Large intestine (tissue), 12 donors: ENCODE measurements at places on chromosomes 2 and 18. TPM values are rescaled to one million over a fixed set of nuclear protein-coding genes. Genes with fewer than 3 reads are reported as not detected.
A peak's percentile ranks its signal among the peaks of the same experiment; 100 is the strongest.

The B3GNT2 gene
- 23.9 TPM for polyA plus RNA-seq

- no peak for DNase-seq
These were observed 184.5 kb downstream of the TCF4 start for GRCh38 chr18:55403421-55403949.

DNA sequence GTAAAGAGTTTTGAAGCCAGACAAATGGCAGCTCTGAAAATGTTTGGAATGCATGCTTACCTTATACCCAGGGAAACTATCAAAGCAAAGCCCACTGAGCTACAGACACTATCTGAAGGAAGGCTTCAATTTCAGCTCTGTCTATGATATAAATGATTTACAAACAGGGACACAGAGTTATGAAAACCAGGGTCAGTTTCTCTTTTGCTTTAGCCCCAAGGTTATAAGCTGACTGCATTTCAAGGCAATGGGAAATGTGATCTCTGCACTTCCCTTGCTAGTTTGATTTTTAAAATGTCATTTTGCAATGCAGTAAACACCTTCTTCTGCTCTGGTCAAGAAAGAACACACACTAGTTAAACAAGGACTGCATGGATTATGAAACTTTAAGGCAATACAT, 65.2 kb upstream of the CCDC195 start:
- DNase-seq = no peak

DNA sequence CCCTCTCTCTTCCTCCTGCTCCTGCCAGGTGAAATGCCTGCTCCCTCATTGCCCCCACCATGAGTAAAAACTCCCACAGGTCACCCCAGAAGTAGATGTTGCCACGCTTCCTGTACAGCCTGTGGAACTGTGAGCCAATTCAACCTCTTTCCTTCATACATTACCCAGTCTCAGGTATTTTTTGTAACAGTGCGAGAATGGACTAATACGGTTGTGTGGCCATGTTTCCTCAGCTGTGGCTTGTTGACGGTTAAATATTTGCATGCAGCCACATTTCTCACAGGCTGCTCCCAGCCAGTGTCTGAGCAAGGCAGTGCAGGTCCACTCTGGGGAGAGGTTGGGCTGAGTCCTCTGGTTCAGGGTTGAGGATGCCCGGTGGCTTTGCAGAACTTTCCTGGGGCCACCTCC, 27.8 kb upstream of the COPS8 start:
- DNase-seq = no peak

GRCh38 chr18:70154591-70155194, 50.8 kb downstream of the RTTN start:
- DNase-seq = peak; percentile 68

- no peak for DNase-seq
These were observed 1.4 kb downstream of the NPAS2 start for GRCh38 chr2:100821255-100821910.

DNA sequence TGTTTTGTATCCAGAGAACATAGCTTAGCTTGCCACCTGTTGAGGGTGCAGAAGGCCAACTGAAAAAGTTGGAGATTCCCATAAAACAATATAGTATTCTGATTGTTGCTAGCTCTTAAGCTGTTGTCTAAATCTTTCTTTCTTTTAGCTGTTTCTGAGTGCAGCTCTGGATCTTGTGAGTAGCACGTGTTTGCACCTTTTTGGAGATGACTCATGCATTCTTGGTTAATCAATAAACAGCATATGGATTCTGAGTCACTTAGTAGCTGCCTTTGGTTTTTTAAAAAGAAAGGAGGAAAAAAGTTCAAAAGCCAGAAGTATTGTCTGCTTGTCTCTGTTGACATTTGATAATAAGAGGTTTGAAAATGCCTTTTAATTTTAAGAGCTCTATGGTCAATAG, 483.0 kb upstream of the FSIP2 start:
- DNase-seq = no peak

DNA sequence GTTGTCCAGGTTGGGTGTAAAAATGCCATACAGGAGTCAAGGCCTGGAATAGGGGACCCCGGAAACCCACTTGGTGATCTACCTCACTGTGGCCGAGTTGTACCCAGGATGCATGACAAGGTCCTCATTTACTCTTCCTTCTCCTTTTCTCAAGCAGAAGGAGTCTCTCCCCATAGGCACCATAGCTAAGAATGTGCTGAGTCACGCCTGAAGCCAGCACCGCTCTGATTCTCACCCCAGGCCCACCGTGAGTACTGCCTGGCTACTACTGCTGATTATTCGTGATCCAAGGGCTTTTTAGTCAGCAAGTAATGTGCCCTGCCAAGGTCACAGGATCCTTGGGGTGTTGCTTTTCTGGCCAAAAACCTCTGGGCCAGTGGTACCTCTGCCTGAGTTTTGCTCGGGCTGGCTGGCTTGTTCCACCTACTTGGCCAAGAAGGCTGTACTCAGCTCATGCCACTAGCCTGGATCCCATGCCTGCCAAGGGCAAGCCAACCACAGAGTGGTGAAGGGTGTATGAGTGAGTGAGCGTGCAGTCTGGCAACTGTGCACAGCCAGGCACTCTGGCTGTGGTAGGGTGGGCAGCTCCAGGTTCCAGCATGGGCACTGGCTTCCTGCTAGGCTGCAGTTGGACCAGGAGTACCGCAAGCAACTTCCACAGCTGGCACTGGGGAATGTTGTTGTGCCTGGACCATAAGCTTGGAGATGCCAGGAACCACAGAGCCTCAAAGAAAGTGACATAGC, 650.1 kb upstream of the VRK2 start:
- no peak for DNase-seq

GRCh38 chr2:10885094-10885860, 26.5 kb upstream of the KCNF1 start:
- DNase-seq = peak; percentile 68

- no peak for DNase-seq
These were observed 78.1 kb downstream of the IRS1 start for GRCh38 chr2:226721541-226721940.

GRCh38 chr18:24818441-24818840, 358.0 kb downstream of the HRH4 start:
- no peak for DNase-seq

DNA sequence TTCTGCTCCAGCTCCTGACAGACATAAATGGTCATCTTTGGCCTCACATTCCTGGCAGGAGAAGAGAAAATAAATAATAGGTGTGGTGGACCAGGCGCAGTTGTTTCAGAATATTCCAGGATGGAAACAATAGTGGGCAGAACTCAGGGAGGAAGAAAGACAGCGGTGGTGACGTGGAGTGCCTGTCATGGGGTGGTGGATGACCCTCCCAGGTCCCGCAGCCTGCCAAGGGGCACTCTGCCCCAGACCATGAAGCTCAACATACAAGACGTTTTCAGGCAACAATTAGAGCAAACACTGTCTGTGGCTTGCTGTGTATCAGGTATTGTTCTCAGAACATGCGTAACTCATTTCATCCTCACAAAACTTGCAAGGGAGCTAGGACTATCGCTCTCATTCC, 50.9 kb downstream of the TFCP2L1 start:
- DNase-seq = no peak
